ENCODE measurements at places on chromosomes 3 and 15.

DNA sequence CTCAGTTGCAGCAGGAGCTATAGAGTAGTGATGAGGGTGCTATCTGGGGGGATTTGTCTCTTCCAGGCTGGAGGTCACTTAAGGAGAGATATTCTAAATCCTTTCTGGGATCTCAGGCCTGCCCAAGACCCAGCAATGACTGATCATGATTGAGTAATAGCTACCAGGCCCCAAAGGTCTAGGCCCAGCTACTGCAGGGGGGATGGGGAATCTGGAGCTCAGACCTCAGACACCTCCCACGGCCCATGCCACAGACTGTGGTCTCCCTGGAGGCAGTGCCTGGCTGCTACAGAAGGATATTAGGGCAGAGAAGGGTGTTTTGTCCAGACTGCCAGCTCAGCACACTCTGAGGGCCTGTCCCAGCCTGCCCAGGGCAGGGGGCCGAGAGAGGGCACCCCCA, 6.9 kb downstream of the SLC38A3 start:
- no peak for DNase-seq

- no peak for DNase-seq
Measured at GRCh38 chr3:7332696-7333095, 471.8 kb downstream of the GRM7 start.

- no peak for DNase-seq
Measured at GRCh38 chr3:139524841-139525636, 14.5 kb downstream of the RBP1 start.

DNA sequence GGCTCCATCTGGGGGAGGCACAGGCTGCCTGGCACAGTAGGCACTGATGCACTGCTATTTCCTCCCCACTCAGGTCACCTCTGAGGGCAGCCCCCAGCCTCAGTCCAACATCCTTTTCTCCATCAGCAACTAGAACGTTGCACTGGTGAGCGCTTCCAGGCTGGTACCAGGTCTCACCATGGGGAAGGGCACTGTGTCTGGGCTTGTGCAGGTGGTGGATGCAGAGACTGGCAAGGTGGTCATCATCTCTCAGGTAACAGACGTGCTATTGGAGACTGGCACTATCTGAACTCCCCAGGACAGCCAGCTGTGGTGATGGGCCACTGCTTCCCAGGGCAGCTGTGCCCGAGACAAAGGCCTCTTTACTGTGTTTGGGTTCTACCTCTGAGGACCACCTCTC, 8.3 kb upstream of the TXNRD3 start:
- no peak for DNase-seq

DNA sequence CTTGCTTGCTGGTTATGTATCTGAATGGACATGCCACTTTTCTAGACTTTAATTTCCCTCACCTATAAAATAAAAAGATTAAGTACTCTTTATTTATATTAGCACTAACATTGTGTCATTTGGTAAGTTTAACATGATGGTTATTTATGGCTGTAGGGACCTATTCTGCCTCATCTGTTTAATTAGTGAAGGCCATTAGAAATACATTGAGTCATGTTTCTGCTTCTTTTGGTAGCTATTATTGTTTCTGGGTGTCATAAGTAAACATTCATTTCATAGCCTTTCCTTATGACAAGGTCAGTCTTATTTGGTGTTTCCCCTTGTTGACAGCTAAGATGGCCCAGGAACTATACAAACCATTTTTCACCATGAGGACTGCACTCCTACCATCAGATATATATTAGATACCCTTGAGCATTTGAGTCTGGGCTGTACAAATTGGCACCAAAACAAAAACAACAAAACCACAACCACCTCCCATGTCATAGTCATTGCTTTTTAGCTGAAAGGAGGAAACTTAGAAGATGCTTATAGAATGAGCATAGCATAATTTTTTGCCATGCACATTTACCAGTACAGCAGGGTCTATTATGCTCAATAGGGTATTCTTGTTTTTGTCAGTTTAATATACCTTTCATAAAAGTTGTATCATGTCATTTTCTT, 39.3 kb downstream of the SRP14 start:
- DNase-seq = no peak

- DNase-seq = no peak
Measured at GRCh38 chr3:40137591-40138295, 171.8 kb upstream of the EIF1B start.

GRCh38 chr3:31116651-31117050, 222.2 kb upstream of the GADL1 start:
- DNase-seq = no peak

GRCh38 chr15:35583863-35584528, 38.0 kb upstream of the DPH6 start:
- DNase-seq = no peak

GRCh38 chr3:182315313-182315712, 478.0 kb upstream of the ATP11B start:
- no peak for DNase-seq

DNA sequence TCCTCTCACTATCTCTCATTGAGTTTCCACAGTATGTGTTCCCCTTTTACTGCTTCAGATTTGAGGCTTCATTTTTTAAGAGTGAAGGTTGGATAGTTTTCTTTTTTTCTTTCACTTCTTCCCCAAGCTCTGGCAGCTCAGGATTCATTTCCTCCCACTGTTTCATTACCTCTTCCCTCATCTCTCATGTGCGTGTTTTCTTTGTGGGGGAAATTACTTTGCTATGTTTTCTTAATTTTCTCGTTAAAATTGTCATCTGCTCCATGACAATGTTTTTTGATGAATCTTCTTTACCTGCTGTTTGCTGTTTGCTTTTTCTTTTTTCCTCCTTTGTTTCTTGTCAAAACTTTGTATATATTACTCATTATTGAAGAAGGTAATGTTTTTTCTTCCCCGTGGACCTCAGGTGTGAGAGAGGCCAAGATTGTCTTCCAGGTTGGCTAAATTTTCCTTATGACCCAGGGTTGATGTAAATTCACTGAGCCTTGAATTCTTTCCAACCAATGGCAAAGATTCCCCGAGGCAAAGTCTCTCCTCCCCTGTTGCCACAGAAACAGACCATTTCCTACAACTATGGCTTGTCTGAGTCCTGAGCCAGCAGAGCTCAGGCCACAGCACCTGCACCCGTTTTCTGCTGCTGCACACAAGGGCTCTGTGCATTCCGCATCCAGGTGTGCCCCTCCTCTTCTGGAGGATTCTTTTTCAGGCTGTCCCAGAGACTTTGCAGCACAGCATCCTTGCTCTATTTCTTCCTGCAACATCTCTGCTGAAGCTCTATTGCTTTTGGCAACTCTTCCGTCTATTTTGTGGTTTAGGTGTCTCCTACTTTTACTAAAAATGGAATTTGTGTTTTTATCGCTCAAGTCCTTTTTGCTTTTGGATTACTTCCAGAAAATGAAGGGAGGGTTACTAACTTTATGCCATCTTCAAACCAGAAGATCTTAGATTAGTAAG, 66.1 kb downstream of the NOX5 start:
- DNase-seq = no peak

GRCh38 chr3:111870620-111871019, 11.6 kb downstream of the PHLDB2 start:
- DNase-seq = no peak

DNA sequence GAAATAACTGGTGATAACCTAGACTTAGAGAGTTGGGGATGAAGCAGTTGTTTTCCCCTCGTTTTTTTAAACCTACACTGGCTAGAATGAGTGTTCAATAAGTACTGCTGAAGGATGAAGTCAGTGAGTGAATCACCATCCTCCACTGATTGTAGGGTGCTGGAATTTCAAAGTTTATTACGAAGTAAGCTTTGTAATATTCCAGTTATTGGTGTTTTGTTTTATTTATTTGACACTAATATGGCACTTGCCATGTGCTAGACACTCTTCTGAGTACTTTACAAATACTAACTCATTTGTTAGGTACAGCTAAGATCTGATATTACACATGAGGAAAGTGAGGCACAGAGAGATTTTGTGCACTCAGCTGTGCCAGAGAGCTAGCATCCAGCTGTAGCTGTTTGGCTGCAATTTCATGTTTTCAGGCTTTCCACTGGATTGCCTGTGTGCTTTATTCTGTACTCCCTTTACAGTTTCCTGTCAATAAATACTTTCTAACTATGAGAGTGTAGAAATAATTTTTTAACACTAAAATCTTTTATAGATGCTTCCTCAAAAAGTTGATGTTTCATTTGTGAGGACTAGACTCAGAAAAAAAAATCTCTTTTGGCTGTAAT, 5.8 kb downstream of the MAP2K5 start:
- DNase-seq = no peak

DNA sequence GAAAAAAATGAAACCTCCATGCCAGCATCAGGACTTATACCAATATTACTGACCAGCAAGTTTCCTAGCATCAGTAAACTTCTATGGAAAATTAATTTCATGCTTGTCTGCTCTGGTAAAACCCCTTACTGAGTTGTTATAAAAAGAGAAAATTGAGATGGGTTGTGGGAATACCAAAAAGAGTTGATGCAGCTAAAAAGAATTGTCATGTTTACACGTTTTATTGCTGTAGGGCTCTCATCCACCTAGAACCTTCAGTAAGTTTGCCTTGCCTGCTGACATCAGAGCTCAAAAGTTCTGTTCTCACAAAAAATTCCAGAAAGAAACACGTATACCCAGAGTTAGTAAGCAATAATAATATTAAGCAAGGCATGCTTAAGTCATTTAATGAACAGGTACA, 641.3 kb upstream of the ZNF385D start:
- no peak for DNase-seq
